ENCODE measurements at places on chromosomes 13 and 19. TPM values are rescaled to one million over a fixed set of nuclear protein-coding genes. Genes with fewer than 3 reads are reported as not detected.

C19orf85 gene
- not detected for total RNA-seq

MISP gene
- not detected for total RNA-seq

SLC27A5 gene
- 24.7 TPM for total RNA-seq

ATXN8OS gene
- total RNA-seq: not detected

ZNF625 gene
- 2.5 TPM for total RNA-seq

NLRP4 gene
- total RNA-seq: not detected

FUT1 gene
- total RNA-seq: 0.54 TPM

TUBB4A gene
- 3.0 TPM for total RNA-seq

MEDAG gene
- total RNA-seq: not detected

C5AR1 gene
- total RNA-seq: 1.4 TPM
